ENCODE measurements at places on chromosomes 11 and 22.

GRCh38 chr11:27558401-27558800 is 51.8 kb upstream of the LIN7C start:
- no peak for DNase-seq

- no peak for DNase-seq
Observed at GRCh38 chr11:121551463-121551862, 98.7 kb upstream of the SORL1-AS1 start.

DNA sequence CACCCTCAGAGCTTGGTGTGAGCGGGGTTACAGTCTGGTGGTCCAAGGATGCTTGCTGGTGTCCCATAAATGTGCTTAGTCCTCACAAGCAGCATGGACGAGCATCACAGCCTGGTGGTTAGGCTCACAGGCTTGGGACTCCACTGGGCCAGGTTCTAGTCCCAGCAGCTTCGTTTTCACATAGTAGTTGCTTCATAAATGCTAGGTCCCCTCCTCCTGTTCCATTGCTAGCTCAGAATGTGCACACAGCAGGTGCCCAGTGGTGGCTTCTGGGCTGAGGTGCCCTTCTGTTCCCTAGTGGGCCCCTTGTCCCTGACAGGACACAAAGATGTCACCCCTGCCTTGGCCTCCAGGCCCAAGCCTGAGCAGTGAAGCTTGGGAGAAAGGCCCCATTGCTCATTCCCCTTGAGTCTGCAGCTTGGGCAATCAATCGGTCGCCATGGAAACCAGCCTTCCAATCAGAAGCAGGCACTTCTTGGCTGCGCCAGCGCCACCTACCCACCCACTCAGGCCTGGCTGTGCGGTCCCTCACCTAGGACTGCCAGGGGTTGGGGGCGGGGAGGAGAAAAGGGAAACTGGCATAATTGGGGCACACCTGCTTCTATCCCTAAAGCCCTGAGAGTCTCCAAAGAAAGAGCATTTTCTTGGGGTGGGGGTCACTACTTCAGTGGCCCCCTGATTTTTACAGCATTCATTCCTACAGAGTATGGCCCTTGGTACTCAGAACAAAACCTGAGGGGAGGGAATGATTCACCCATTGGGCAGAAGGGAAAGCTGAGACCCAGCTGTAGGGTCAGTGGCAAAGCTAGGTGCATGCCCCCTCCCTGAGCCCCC is 48.1 kb downstream of the CYTH4 start:
- peak; percentile 94 for DNase-seq

DNA sequence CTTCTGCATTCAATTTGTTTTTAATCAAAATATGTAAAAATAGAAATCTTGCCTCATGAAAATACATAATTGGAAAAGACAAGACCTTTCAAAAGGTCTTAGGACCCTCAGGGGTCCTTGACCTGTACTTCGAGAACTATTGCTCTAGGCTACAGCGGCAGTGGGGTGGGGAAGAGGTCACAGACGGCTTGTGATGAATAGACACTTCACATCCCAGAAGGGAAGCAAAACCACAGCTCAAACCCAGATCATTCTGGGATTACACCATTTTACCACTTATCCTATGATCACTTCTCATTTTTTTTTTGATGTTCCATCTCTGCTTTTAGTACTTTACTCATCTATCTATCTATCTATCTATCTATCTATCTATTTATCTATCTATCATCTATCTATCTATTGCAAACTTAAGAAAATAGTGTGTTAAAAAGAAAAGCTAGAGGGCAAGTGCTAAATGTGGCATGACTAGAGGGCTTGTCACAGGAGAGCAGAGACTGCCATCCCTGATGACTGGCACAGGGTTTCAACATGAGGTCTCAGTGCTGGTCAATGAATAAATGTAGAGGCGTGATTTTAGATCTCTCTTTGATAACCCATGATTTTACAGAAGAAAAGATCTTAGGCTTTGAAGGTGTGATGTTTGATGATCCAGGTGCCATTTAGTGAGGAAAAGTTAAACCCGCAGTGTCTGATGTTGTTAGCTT is 37.1 kb downstream of the RNF141 start:
- DNase-seq = no peak

- DNase-seq = peak; percentile 63
Observed at GRCh38 chr11:44760917-44761550, 34.3 kb downstream of the TSPAN18 start.

DNA sequence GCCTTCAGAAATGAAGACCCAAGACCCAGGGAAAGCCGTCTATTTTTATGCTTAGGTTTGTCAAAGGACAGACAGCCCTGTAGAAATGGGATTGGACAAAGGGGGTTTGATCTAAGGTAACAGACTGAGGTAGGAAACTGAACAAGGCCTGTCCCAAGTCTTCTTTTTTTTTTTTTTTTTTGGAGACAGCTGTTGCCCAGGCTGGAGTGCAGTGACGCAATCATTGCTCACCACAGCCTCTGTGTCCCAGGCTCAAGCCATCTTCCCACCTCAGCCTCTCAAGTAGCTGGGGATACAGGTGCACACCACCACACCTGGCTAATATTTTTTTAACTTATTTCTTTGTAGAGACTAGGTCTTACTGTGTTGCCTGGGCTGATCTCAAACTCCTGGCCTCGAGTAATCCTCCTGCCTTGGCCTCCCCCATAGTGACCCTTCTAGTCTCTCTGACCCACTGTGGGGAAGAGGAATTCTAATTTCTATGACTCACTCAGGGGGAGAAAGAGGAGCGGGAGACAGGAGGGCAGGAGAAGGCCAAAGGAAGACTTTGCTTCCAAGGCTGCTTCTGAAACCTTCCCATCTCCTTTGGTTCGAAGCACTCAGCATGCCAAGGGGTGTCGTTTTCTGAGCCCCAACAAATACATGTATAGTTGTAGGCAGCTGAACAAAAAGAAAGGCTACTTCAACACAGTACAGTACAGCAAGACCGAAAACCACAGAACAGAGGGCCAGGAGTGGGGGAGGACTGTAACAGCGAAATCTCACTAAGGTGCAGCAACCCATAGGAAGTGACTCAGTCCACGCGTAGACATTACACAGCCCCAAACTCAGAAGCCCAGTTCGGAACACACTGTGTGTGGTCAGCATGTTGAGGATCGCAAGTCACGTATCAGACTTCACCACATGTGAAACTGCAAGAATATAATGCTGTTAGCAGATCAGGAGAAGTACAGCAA is 872 bp downstream of the TMA7B start:
- DNase-seq = no peak

GRCh38 chr11:27204529-27204928 is 158.5 kb downstream of the CCDC34 start:
- peak; percentile 20 for DNase-seq

DNA sequence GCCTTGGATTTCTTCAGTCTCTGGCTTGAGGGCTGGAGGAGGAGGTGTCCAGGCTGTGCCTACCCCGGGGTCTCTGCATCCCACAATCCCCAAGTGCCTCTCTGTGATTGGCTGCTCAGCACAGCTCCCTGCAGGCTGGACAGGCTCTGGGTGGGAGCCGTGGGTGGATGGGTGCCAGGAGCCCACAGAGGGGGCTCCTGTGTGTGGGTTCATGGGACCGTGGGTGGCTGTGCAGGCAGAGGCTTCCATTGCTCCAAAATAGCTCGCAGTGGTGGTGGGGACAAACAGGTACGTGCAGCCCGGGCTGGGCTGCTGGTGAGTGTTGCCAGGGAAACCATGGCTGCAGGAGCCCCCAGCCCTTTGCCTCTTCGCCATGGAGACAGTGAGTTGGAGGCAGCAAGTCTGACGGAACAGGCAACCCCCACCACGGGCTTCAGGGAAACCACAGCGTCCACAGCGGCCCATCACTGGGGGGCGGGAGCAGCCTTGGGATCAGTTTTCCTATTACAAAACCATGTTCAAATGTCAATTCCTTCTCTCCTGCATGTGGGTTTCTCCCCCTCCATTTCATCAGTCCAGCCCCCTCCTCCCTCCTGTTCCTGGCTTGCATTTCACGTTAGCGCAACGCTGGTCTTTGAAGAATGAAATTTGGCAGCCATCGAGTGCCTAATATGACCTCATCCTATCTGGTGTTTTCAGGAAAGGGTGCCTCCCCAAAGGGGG is 155.2 kb downstream of the TRIM29 start:
- DNase-seq = no peak

DNA sequence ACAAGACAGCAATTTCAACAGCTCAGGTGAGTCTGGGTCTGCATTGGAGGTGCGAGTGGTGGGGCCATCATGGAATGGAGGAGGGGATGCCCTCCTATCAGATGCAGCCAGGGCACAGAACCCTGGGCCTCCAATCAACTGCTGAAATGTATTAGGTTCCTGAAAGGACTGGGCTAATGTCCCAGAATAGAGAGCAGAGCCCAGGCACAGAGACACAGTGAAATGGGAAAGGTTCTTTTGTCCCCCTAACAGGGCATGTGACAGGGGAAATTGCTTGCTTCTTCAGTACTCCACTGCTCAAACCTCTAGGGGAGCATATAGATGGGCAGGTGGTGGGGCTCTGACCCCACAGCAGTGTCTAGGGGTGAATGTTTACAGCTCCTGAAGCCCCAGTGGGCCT is 87.3 kb upstream of the CLPB start:
- no peak for DNase-seq

DNA sequence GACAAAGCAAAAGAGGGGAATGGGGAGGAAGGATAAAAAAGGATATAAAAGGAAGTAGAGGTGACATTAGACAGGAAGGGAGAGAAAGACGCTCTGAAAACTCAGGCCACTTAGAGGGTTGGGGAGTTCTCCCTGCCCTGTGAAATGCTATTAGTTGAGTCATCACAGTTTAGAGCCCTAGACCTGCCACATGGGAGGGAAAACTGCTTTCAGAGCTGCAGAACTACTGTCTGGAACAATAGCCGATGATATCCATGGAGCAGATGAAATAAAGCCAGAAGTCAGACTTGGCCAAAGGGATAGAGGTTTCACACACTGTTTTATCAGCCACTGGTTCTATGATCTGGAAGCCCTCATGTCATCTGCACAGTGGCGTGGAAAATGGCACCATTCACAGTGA is 157.9 kb downstream of the NCAM1 start:
- no peak for DNase-seq

GRCh38 chr22:44975427-44976262 is 34.2 kb downstream of the PHF21B start:
- DNase-seq = peak; percentile 86

GRCh38 chr11:64933213-64933934 is 2.3 kb downstream of the GPHA2 start:
- no peak for DNase-seq
